ENCODE measurements at places on chromosomes 6 and 20.
A peak's percentile ranks its signal among the peaks of the same experiment; 100 is the strongest.

DNA sequence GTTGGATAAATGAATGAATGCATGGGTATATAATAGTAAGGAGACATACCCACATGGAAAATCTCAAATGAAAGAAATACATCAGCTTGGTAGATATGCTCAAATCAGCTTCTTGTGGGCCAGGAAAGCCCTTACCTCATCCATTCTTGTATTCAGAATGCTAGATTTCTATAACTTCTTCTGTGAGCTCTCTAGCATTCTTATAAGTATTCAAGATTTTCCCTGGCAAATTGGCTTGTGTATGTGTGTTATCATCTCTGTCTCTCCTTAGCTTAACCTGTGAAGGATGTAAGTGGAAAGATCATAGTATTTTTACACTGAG, 100.8 kb downstream of the OR2B2 start:
- H3K27me3 ChIP-seq = no peaks in the 10 kb centered on the region
- H3K4me1 ChIP-seq = peaks cover 43% of the 10 kb centered on the region
- peak overlapping the region; percentile 78 for H3K4me3 ChIP-seq
- peak overlapping the region; percentile 93 for H3K27ac ChIP-seq

GRCh38 chr20:38663660-38664059, 60.6 kb upstream of the SLC32A1 start:
- no peaks in the 10 kb centered on the region for H3K4me1 ChIP-seq
- H3K36me3 ChIP-seq = no peaks in the 10 kb centered on the region
- H3K27ac ChIP-seq = no peak overlapping the region
- H3K27me3 ChIP-seq = peaks cover 10% of the 10 kb centered on the region

DNA sequence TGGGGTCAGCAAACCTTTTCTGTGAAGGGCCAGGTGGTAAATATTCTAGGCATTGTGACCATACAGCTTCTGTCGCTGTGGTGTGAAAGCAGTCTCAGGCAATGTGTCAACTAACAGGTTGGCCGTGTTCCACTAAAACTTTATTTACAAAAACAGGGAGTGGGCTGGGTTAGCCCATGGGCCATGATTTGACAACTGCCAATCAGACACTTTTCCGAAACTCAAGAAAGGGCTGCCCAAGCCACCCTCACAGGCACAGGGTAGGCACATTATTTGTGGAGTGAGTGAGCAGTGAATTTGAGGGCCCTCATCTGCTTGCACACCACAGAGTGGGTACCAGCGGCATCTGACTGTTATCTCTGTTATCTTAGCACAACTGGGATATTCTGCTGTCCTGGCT, 290.3 kb downstream of the TAF4 start:
- no peak overlapping the region for H3K4me3 ChIP-seq
- H3K36me3 ChIP-seq = no peaks in the 10 kb centered on the region
- no peaks in the 10 kb centered on the region for H3K4me1 ChIP-seq
- H3K27me3 ChIP-seq = no peaks in the 10 kb centered on the region

GRCh38 chr6:331622-332521, 39.6 kb downstream of the DUSP22 start:
- H3K4me1 ChIP-seq = peaks cover 9% of the 10 kb centered on the region
- H3K27ac ChIP-seq = no peak overlapping the region
- no peaks in the 10 kb centered on the region for H3K27me3 ChIP-seq
- DNase-seq = no peak
- no peaks in the 10 kb centered on the region for H3K36me3 ChIP-seq

DNA sequence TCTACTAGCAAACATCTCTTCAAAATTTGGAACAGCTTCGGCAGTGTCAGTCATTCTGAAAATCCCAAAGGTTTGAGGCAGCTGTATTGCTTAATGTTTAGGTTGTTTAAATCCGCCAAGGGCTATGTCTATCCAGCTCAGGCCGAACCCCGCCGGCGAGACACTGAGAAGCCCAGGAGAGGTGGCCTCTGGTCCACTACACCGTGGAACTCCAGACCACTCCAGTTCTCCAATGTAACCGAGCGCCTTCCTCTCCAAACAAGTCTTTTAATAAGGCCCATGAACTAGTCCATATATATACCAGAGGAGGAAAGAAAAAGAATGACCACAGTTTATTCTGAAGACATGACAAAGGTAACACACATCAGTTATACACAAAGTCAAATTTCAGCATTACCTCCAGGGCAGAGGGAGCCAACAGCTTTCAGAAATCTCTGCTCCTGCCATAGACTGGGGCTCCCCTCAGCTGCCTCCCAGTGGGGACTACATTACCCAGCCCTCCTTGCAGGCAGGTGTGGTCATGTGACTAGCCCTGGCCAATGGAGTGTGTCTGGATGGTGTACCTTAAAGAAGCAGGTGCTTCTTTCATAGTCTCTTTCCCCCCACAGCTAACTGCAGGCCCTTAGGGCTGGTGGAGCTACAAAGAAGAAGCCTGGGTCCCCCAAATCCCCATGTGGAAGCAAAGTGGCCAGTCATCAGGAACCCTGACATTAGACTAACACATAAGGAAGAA, at the start of gene RAMACL:
TSS of gene RAMACL (minus strand) at position 255 of the 733 bp plus-strand sequence. CDS start at position 54, 201 bp downstream.
- no peaks in the 10 kb centered on the region for H3K27me3 ChIP-seq
- H3K4me1 ChIP-seq = no peaks in the 10 kb centered on the region
- no peak within 1 kb of the TSS for H3K27ac ChIP-seq

DNA sequence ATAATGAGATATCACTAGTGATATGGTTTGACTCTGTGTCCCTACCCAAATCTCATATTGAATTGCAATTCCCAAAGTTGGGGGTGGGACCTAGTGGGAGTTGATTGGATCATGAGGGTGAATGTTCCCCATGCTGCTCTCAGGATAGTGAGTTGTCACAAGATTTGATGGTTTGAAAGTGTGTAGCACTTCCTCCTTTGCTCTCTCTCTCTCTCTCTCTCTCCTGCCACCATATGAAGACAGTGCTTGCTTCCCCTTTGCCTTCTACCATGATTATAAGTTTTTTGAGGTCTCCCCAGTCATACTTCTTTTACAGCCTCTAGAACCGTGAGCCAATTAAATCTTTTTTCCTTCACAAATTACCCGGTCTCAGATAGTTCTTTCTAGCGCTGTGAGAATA, 1002.0 kb upstream of the ADGRB3 start:
- DNase-seq = no peak
- no peaks in the 10 kb centered on the region for H3K36me3 ChIP-seq
- H3K27me3 ChIP-seq = no peaks in the 10 kb centered on the region
- H3K4me1 ChIP-seq = no peaks in the 10 kb centered on the region
- no peak overlapping the region for H3K27ac ChIP-seq

- H3K36me3 ChIP-seq = no peaks in the 10 kb centered on the region
- H3K4me3 ChIP-seq = peak overlapping the region; percentile 30
- DNase-seq = no peak
- H3K4me1 ChIP-seq = peaks cover 50% of the 10 kb centered on the region
- peak overlapping the region; percentile 69 for H3K27ac ChIP-seq
Measured at GRCh38 chr6:119314885-119315272, 34.7 kb downstream of the MAN1A1 start.

GRCh38 chr20:41049451-41049850, 20.8 kb downstream of the TOP1 start:
- DNase-seq = no peak
- H3K36me3 ChIP-seq = no peaks in the 10 kb centered on the region
- peak overlapping the region; percentile 42 for H3K4me3 ChIP-seq
- peaks cover 70% of the 10 kb centered on the region for H3K4me1 ChIP-seq
- H3K27me3 ChIP-seq = no peaks in the 10 kb centered on the region
- H3K27ac ChIP-seq = peak overlapping the region; percentile 55

- no peak for DNase-seq
- H3K4me1 ChIP-seq = no peaks in the 10 kb centered on the region
- H3K27me3 ChIP-seq = no peaks in the 10 kb centered on the region
- no peak overlapping the region for H3K27ac ChIP-seq
Measured at GRCh38 chr6:93059911-93060310, 359.4 kb downstream of the EPHA7 start.

DNA sequence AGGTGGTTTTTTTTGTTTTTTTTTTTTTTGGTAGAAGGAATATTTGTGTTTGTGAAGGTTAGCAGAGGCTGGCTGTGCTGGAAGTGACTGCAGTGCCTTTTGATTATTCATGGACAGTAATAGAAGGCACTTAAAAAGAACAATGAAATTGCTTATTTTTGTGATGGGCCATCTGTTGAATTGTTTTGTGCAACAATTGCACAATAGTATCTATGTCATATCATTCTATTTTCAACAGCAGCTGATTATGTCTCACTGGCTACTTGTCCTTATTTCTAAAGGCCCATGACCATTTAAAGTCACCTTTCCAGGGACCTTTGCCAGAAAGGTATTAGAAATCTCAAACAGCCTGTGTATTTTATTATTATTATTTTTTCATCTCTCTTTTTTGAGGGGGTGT, 70.6 kb downstream of the AFG1L start:
- no peaks in the 10 kb centered on the region for H3K4me1 ChIP-seq
- no peak for DNase-seq
- H3K27me3 ChIP-seq = no peaks in the 10 kb centered on the region
- H3K27ac ChIP-seq = no peak overlapping the region
- no peaks in the 10 kb centered on the region for H3K36me3 ChIP-seq

DNA sequence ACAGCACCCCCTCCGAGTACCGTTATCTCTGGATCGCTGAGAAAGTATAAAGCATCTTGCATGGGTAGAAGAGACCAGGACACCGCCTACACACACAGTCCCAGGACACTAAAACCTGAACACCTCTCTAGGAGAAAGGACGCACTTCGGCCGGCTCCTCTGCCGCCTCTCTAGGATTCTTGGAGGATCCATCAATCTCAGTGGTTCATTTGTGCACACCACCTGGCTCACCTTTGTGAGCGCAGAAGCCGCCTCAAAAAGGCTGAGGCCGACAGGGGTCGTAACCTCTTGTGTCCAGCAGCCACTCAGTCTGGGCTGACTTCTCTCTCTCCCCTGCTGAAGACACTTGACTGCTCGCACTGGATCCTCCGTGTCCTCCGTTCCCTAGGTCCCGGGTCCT, 13.5 kb downstream of the ZSCAN23 start:
- no peaks in the 10 kb centered on the region for H3K4me1 ChIP-seq
- no peaks in the 10 kb centered on the region for H3K27me3 ChIP-seq
- no peaks in the 10 kb centered on the region for H3K36me3 ChIP-seq
- no peak for DNase-seq
- no peak overlapping the region for H3K27ac ChIP-seq

DNA sequence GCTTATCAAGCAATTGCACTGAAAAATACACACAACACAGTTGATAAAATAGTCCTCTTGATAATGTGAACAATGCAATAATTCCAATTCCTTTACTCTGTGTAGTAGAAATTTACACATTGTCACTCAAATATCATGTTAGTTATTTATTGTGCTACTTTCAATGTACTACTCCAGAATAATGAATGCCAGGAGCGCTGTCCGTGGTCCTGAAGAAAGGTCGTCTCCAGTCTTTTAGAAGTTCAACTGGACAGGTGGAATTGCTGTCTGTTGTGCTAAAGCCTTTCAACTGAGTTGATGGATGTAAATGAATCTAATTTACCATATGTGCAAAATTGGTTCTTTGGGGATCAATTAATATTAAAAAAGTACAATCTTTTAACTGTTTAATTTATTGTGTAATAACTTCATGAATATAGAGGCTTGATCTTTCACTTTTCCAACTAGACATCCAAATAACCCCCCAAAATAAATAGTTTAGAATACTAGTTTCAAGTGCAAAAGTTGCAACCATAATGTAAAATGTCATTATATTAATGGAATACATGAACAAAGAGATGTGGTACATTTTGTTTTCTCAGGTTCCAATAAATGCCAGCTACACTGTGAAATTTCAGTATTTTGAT, 3.2 kb downstream of the GRIK2 start:
- no peak overlapping the region for H3K4me3 ChIP-seq
- no peak overlapping the region for H3K27ac ChIP-seq
- no peaks in the 10 kb centered on the region for H3K4me1 ChIP-seq
- no peaks in the 10 kb centered on the region for H3K36me3 ChIP-seq

DNA sequence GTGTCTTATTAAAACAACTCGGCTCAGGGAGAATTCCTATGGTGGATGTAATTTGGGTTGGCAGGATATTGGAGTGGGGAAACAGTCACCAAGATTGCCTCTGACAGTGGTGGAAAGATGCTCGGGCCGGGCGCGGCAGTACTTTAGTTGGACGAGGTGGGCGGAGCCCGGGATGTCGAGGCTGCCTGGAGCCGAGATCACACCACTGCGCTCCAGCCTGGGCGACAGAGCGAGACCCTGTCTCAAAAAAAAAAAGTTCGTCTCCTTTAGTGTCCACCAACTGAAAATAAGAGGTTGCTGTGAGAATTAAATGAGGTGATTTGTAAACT, 621 bp downstream of the NOL7 start:
- peak overlapping the region; percentile 95 for H3K27ac ChIP-seq
- no peak for DNase-seq
- H3K4me1 ChIP-seq = peaks cover 24% of the 10 kb centered on the region

- no peak for DNase-seq
- peak overlapping the region; percentile 16 for H3K27ac ChIP-seq
- H3K27me3 ChIP-seq = no peaks in the 10 kb centered on the region
- peaks cover 9% of the 10 kb centered on the region for H3K4me1 ChIP-seq
Measured at GRCh38 chr6:31687321-31687720, 6.5 kb upstream of the LY6G5C start.

- H3K27me3 ChIP-seq = no peaks in the 10 kb centered on the region
- peak; percentile 58 for DNase-seq
- no peak overlapping the region for H3K27ac ChIP-seq
- H3K4me1 ChIP-seq = peaks cover 39% of the 10 kb centered on the region
- no peaks in the 10 kb centered on the region for H3K36me3 ChIP-seq
- H3K4me3 ChIP-seq = peak overlapping the region; percentile 5
Measured at GRCh38 chr6:33914645-33915044, 110.8 kb upstream of the MLN start.

GRCh38 chr6:129605967-129606366, 104.0 kb downstream of the ARHGAP18 start:
- no peaks in the 10 kb centered on the region for H3K36me3 ChIP-seq
- H3K27ac ChIP-seq = no peak overlapping the region
- DNase-seq = no peak
- H3K4me3 ChIP-seq = no peak overlapping the region
- no peaks in the 10 kb centered on the region for H3K27me3 ChIP-seq
